Stimulated activated CD4-positive, alpha-beta T cell treated with anti-CD3 and anti-CD28 coated beads, Interleukin-15, amount 100 ng/mL, for 1 hour (primary cell): ENCODE measurements at places on chromosomes 7 and 10.

DNA sequence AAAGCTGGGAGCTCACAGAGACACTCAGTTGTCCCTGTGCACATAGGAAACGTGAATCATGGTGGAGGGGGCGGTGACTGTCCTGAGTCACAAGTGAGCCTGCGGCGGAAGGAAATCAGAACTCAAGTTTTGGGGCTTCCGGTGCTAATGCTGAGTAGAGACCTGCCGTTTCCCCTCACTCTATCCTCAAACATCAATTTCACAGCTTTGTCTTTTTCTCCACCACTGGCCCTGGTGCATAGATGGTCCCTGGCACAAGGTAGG lies 21.9 kb downstream of the ADCYAP1R1 start:
- DNase-seq = no peak

DNA sequence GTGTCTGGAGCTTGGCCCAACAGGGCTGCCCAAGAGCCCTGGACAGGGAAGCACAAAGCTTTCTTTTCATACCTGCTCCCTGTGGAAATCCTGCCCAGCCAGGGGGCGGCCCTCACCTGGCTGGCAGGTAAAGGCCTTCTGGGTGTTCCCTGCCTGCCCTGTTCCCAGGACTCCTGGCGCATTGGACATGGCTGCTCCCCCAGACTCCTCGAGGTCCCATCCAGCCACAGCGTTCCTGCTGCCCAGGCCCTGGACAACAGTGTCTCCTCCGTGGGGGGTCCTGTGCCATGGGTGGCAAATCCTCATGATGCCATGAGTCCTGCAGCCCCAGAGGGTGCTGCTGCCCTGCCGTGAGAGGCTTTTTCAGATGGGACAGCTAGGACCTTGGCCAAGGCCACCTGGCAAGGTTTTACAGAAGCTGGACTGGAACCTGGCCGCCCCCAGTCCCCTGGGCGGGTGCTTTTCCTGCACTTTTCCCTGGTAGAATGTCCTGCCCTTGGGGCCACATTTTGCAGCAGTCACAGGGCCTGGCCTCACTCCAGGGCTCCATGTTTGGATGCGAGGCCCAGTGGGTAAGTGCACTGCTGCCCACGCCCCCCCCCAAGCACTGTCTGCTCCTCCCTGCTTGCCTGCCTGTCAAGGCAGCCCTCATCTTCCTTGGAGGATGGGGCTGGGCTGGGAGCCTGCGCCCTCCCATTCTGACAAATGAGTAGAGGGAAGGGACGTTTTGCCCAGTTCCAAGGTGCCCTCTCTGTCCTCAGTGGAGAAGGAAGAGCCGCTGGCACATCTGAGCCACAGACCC lies 60.7 kb downstream of the LHPP start:
- DNase-seq = no peak

DNA sequence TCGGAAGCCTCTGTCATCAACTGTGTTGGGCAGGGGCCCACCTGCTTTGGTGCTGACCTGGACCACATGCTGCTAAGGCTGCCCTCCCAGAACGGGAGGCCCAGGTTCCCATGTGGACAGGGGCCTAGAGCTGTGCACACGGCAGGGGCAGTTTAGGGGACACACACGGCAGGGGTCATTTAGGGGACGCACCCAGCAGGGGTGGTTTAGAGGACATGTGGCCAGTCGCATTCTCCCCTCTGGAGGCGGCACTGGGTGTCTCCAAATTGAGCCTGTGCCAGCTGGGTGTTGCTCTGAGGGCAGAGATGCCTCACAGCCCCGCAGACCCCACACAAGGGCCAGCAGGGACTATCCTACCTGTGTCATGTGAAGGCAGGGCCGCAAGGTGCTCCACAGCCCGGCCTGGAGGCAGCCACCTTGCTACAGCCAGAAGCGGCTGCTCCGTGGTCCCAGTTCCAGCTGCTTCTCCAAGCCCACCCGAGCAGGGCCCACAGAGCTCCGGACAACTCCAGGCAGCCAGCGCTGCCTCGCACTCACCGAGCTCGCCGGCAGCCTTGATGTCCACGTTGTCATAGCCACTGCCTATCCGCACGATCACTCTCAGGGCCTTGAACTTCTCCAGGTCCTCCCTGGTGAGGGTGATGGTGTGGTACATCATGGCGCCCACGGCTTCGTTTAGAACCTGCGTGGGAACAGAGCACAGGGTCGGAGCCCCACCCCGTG lies 60.7 kb downstream of the ZRANB1 start:
- no peak for DNase-seq

DNA sequence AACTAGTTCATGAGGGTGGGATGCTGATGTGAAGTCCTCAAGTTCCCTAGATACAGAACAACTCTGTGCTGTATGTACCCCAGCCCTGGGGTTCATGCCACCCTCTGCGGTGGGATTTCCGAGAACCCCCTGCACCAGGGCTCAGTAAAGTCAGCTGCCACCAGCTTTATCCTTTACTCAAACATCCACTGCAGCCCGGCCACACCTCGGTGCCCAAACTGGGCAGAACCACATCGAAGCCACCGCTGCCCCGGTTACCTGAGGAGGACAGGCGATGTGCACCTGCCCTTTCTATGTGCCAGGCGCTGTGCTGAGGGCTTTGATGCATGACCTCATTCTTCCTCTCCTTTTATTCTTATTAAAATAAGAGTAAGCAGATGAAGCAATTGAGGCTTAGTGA lies 9.9 kb upstream of the CALML5 start:
- no peak for DNase-seq

DNA sequence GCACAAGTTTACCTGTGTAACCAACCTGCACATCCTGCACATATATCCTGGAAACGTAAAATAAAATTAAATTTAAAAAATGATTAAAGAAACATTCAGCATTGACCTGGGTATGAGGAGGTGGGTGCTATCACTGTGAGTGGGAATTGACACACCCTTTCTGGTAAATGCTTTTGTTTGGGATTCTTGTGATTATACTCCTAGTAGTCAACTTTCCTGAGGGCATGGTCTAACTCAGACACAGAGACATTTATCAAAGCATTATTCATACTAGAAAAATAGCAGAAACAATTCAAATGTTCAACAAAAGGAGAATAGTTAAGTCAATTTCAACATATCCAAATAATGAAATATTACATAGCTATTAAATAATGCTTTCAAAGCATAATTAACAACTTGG lies 44.2 kb downstream of the CNNM2 start:
- DNase-seq = no peak

DNA sequence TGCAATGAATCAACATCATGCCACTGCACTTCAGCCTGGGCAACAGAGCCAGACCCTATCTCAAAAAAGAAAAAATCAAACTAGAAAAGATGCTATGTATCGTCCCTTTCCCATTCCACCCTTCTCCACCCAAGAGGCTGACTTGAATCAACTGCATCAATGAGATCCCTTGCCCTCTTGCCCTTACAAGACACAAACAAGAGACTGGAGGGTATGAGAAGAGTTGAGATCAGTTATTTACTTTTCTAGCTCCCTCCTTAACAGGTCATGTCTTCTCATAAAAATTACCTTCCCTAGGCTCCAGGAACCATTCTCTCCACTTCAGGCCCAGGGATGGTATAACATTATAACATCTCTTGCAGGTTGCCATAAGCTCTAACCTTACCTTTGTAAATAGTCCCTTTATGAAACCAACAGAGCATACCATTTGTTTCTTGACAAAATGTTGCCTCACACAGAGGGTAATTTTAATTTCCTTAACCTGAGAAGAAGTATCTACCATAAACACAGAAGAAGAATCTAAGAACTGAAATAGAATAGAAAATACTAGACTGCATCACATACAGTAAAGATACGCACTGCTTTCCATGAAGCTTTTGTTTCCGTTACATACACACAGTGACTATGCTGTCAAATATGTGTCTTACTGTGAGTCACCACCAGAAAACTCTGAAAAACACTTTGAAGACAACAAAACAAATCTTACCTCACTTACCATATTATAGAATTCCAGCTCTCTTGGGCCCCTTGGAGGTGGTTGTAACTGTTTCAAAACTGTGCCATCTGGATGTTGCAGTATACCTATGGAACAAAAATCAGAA lies 30.5 kb downstream of the IPMK start:
- DNase-seq = no peak

- no peak for DNase-seq
Measured at GRCh38 chr7:13115157-13115772, 427.8 kb downstream of the ARL4A start.

DNA sequence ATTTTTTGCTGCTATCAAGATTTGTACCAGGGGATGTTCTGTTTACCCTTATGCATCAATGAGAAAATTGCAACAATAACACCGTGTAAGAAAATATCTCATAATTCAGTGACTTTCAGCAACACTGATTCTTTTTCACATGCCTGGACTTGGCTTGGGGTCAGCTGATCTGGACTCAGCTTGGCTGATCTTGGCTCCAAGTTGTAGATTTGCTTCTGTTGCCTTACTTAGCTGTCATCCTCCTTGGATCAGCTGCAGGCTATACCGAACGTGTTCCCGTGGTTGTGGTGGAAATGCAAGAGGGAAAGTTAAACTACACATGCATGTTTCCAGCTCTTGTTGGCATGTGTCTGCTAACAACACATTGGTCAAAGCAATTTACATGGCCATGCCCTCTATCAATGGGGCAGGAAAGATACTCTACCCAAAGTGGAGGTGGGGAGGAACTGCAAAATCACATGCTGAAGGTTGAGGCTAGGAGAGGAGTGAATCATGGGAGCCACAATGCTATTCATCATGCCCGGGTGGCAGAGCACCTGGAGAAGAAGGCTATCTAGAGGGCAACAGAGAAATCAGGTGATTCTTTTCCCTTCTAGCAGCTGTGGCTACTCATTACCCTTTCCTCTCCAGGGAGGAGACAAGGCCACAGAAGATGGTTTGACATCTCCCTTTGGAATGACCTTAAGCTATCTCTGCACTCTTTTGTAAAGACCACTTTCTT lies 1276.3 kb upstream of the AUTS2 start:
- DNase-seq = no peak

- no peak for DNase-seq
Measured at GRCh38 chr10:132514821-132515520, 22.6 kb upstream of the INPP5A start.
